ENCODE measurements at places on chromosomes 6 and 20.

GRCh38 chr20:20732641-20733040 is 20.2 kb upstream of the RALGAPA2 start:
- DNase-seq, result no peak

GRCh38 chr6:162294029-162294428 is 433.5 kb downstream of the PRKN start:
- DNase-seq, result no peak

DNA sequence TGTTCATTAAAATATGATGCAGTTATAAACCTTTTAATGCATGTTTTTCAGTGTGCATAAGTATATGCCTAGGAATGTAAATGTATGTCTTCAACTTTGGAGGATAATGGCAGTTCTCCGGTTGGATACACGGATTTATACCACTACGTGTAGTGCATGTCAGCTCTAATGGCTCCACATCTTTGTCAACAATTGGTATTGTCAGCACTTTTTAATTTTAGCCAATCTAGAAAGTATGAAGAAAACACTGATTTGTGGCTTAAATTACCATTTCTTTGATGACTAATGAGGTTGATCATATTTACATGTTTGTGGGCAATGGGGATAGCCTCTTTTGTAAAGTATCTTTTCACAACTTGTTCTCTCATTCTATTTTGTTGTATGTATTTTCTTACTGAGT is 10.9 kb upstream of the RAB32 start:
- DNase-seq, result no peak

GRCh38 chr6:40427196-40427595 is 160.0 kb downstream of the LRFN2 start:
- no peak for DNase-seq

Data from coronary artery (tissue), 2 donors.